Activated T-helper 17 cell treated with anti-CD3 and anti-CD28 coated beads, Interleukin-2, amount 50 U/mL, for 72 hours (primary cell): ENCODE measurements at places on chromosomes 11 and 22. TPM values are rescaled to one million over a fixed set of nuclear protein-coding genes. Genes with fewer than 3 reads are reported as not detected.

Gene MAPK11
- 20.9 TPM for total RNA-seq

Gene KRTAP5-1
- not detected for total RNA-seq

Gene OOSP4B
- total RNA-seq = not detected

Gene DNAJB7
- not detected for total RNA-seq

Gene RGL4
- total RNA-seq = 10.4 TPM

Gene HTR3B
- not detected for total RNA-seq

Gene NRGN
- total RNA-seq = 8.0 TPM

Gene NOX4
- total RNA-seq = not detected

Gene ESAM
- 0.50 TPM for total RNA-seq

- no peak for ATAC-seq
Observed at GRCh38 chr11:30585125-30585891, 845 bp downstream of the MPPED2 start.

DNA sequence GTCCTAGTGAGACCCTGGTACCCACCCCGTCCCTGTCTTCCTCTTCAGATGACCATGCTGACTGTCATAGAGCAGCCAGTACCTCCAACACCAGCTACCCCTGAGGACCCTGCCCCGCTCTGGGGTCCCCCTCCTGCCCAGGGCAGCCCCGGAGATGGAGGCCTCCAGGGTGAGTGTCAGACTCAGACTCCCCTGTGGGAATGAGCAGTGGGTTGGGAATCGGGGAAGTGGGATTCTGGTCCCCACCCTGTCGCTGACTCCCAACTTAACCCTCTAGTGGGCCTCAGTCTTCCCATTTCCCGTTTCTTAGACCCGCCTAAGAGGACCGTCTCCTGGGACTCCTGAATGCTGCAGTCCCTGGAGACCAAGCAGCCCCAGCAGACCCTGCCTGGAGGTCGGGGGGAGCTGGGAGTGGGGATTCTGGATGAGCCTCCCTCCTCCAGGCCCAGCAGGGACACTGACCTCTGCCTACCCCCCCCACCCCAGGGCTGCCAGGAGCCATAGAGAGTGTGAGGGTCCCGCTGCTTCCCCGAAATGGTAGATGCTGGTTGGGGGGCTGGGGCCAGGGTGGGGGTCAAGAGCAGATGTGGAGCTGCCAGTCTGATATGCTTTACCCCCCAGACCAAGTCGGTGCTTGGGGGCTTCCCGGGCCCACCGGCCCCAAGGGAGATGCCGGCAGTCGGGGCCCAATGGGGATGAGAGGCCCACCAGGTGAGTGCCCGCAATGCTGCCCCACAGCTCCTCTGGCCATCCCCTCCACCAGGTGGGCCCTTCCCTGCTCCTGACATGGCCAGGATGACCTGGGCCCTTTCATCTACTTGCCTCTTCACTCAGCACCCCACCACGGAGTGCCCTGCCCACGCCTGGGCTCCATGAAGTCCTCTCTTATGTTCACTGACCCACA lies 25.5 kb downstream of the EMID1 start:
- no peak for ATAC-seq

GRCh38 chr22:44448271-44448830 lies 49.7 kb downstream of the RTL6 start:
- ATAC-seq = no peak

DNA sequence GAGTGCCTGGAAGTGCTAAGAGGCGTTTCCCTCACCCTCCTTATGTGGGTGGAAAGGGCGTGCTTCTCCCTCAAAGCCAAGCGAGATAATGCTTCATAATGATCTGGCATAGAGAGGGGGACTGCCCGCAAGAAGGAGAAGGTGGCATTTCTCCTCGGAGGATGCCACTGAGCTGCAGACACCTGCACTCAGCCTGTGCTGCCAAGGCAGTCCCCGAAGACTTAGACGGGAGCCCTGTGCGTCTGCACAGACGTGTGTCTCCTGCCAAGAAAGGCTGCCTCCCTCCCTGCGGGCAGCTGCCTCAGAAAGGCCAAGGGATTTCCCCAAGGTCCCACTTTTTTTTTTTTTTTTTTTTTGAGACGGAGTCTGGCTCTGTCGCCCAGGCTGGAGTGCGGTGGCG lies 48.1 kb upstream of the SPATA19 start:
- ATAC-seq = no peak

DNA sequence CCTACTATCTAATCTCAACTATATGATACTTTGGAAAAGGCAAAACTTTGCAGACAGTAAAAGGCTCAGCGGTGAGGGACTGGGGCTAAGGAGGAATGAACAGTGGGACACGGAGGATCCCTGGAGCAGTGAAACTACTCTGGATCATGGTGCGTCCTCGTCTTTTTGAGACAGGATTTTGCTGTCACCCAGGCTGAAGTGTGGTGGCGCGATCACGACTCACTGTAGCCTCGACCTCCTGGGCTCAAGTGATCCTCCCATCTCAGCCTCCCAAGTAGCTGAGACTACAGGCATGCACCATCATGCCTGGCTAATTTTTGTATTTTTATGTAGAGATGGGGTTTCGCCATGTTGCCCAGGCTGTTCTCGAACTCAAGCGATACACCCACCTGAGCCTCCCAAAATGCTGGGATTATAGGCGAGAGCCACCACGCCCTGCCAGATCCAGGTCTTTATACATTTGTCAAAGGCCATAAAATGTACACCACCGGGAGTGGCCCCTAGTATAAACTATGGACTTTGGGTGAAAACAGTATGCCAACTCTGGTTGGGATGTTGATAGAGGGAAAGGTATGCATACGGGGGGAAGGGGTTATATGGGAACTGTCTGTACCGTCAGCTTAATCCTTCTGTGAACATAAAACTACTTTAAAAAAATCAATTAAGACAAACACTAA lies 28.0 kb upstream of the CYP2D6 start:
- ATAC-seq = no peak

DNA sequence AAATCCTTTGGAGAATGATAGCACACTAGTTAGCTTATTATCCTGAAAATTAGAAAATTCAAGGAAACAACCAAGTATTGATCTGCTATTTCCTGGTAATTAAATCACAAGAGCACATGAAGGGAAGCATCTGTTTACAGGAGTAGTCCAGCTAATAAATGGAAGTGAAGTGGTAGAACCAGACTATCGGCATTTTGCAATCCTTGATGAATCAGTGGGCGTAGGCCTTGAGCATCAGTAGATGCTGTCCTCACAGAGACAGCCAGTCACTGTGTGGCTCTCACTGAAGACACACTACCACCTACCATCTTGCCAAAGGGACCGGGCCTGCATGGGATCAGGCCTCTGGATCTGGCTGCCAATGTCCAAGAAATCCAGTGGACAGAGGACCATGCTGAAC lies 69.8 kb downstream of the FBLN1 start:
- ATAC-seq = no peak

DNA sequence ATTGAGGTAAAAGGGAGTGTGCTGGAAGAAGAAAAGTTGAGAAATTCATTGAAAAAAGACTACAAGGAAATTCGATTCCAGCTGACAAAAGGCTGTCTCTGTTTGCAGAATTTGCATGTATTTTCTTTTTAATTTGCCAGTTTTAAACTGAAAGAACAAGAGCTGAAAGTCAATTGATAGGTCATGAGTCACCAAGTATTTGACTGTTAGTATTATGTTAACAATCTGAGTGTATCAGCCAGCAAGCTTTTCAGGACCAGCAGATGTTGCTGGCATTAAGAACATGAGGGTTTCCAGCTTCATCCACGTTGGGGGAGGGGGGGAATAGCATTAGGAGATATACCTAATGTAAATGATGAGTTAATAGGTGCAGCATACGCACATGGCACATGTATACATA lies 726.7 kb downstream of the METTL15 start:
- no peak for ATAC-seq

DNA sequence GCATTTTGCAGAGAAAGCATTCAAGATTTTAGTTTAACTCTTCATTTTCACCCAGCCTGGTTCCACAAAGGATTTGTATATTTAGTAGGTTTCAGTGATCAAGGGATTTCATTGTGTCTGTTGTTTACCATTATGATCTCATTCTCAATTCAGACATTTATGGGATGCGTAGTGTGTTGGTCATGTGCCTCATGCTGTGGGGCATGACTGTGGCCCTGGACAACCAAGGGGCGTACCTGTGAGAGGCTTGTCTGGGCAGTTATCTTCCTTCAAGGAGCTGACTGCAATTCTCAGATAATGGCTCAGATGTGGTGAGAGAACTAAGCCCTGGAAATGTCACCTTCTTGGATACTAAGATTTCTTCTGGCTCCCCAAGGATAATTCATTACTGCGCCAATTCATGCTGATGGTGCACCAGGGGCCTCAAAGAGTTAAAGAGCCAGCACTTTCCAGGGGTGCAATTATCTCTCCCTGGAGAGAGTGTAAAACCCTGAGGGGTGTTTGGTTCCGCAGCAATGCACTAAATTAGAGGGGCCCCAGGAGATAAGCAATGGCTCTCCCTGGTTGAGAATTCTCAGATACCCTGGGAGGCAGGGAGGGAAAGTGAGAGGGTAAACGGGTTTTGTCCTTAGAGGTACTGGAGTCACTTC lies 32.2 kb downstream of the SLC6A5 start:
- no peak for ATAC-seq

DNA sequence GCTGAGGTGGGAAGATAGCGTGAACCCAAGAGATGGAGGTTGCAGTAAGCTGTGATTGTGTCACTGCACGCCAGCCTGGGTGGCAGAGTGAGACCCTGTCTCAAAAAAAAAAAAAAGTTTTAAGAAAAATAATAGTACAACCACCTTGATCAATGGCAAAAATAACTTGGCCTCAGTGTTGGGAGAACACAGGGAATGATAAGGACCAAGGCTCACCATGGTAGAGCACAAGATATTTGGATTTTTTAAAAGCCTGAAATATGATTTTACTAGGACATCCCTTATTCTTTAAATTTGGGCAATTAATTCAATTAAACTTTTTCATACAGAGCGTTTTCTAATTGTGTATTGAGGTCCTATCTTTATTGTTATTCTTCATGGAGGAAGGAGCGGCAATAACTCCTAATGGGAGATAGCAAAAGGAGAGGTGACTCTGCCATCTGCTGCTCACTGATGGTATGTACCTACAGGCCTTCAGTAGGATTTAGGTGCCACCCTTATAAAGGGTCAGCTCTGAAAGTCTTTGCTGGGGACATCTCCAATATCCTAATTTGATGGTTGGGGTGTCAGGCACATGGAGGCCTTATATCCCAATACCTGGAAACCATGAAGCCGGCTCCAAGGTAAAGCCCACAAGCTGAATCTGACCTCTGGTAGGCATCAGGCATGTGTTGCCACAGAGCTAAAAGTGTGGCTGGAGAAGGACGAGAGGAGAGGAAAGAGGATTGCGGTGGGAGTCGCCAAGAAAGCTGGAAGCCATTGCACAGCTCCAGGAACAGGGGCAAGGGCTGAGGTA lies 21.9 kb upstream of the POLD3 start:
- peak; percentile 56 for ATAC-seq

DNA sequence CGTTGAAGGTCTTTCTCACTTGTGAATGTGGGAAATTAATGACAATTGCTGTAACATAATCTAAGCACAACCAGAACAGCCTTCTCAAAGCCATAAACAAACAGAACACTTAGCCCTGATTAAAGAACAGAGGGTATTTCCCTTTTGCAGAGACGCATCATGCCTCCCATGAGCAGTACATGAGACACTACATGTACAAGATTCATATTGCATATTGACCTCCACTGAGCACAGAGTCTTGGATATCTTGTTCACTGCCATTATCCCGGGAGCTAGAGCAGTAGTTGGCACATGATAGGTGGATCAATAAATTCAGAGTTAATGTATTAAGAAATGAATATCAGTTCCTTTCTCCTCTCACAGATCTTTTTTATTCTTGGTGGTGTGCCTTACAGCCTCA lies 1194.3 kb upstream of the TENM4 start:
- ATAC-seq = no peak

- no peak for ATAC-seq
Observed at GRCh38 chr11:125170001-125170509, 5.5 kb downstream of the PKNOX2 start.

GRCh38 chr11:60905047-60905446 lies 1.3 kb downstream of the PRPF19 start:
- ATAC-seq = no peak

- no peak for ATAC-seq
Observed at GRCh38 chr11:92859156-92859690, 110.2 kb upstream of the MTNR1B start.

GRCh38 chr11:119607726-119608125 lies 121.3 kb downstream of the NECTIN1 start:
- no peak for ATAC-seq

- no peak for ATAC-seq
Observed at GRCh38 chr22:24523873-24524272, 28.7 kb downstream of the UPB1 start.

GRCh38 chr11:134248910-134249480 lies 4.2 kb downstream of the THYN1 start:
- ATAC-seq = peak; percentile 71

- no peak for ATAC-seq
Observed at GRCh38 chr22:34308101-34308500, 387.8 kb upstream of the LARGE1 start.

GRCh38 chr22:48205790-48206189 lies 1443.3 kb downstream of the TBC1D22A start:
- no peak for ATAC-seq

GRCh38 chr11:96293598-96294021 lies 49.4 kb downstream of the MAML2 start:
- peak; percentile 93 for ATAC-seq

GRCh38 chr22:30863081-30863833 lies 105.3 kb downstream of the MORC2 start:
- no peak for ATAC-seq

DNA sequence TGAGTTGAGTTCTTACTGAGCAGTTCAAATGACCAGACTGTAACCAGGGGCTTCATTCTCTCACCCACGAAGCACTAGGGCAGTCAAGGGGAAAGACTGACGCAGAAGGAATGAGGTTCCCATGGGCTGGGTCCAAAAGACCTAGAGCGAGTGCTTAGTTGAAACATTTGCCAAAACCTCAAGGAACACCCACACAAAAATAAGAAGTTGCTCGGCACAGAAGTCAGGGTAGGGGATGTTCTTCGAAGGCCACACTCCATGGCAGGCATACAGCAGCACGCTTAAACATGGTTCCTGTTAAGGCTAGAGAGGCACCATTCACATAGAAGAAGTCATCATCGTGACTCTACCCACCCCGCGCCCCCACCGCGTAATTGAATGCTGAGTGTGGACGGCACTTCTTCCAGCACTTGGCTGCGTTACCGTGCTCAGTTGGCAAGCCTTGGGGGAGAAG lies 52.9 kb downstream of the TIMP3 start:
- no peak for ATAC-seq

- ATAC-seq = peak; percentile 8
Observed at GRCh38 chr11:118928870-118929500, 3.3 kb upstream of the BCL9L start.

GRCh38 chr22:29870574-29870973 lies 12.4 kb upstream of the MTMR3 start:
- peak; percentile 47 for ATAC-seq

GRCh38 chr22:10961043-10961860 lies 4566.7 kb upstream of the OR11H1 start:
- no peak for ATAC-seq
